ENCODE measurements at places on chromosomes 1 and 21.

GRCh38 chr1:67060811-67061218 is 6.9 kb upstream of the SLC35D1 start:
- no peak for DNase-seq

GRCh38 chr1:208166340-208167138 is 77.6 kb downstream of the PLXNA2 start:
- no peak for DNase-seq

- DNase-seq, result no peak
Observed at GRCh38 chr1:7558041-7558461, 213.0 kb upstream of the VAMP3 start.

- no peak for DNase-seq
Observed at GRCh38 chr1:244012202-244012601, 38.9 kb upstream of the ZBTB18 start.

DNA sequence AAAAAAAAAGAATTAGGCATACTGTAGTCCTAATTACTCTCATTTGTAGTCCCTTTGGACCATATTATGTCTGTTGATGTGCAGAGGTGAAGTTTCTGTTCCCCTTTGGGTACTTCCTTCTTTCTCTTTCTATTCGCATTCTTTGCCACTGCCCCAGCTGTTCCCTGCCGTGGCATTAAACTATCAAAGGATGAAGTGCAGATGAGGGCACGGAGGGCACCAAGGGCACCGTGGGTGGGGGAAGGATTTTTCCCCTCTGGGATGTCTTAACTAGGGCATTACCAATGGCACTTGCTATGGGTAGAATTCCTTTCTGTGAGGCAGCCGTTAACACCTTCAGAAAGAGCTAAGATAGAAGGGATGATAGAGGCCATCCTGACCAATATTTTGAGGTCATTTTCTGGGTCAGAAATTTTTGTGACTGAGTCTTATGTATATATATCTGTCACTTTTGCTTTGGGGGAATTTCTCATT is 4.9 kb upstream of the MAPKAPK2 start:
- DNase-seq, result peak; percentile 63

GRCh38 chr1:199948587-199949280 is 78.8 kb upstream of the NR5A2 start:
- peak; percentile 3 for DNase-seq

DNA sequence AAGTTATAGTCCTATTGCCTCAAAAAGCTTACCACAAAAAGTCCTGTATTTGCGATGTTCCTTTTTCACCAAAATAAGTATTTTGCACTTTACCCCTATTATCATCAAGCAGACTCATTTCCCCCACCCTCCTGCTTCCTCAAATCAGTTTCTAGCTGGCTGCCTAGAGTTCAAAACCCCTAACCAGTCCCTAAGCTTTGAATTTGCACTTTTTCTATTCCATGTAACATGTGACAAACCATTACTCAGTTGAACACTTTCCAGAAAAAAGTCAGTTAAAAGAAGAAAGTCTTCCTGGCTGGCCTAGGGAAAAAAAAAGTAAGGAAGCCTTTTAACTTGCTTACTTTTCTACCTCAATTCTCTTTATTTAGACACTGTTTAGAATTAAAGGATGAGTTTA is 8.2 kb downstream of the CEP170 start:
- no peak for DNase-seq

- no peak for DNase-seq
Observed at GRCh38 chr1:99560207-99561040, 85.5 kb upstream of the PALMD start.

- no peak for DNase-seq
Observed at GRCh38 chr21:30340714-30341573, 3.5 kb upstream of the KRTAP27-1 start.

GRCh38 chr1:210696709-210697108 is 368.0 kb downstream of the HHAT start:
- no peak for DNase-seq

- no peak for DNase-seq
Observed at GRCh38 chr1:174391716-174392115, 56.0 kb upstream of the GPR52 start.

- DNase-seq, result no peak
Observed at GRCh38 chr1:211564084-211564483, 14.9 kb downstream of the SLC30A1 start.

GRCh38 chr1:186763107-186763506 is 65.6 kb upstream of the PLA2G4A start:
- no peak for DNase-seq

DNA sequence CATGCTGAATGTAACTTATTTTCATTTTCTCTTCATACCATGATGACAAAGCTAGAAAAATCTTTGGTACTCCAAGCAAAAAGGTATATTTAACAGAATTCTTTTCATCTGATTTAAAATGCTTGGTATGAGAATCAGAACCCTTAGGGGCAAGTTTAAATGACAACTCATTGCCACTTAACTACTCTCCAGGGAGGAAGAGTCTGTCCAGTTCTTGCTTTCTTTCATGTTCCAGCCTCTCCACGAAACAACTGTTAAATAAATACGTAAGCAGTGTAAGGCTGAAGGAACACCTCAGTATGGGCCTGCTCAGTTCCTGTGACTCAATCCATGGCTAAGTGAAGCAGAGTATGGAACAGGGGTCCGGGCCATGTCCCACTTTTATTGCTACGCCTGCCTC is 1.6 kb downstream of the LCE2A start:
- DNase-seq, result no peak

- no peak for DNase-seq
Observed at GRCh38 chr1:175287377-175287776, 94.8 kb upstream of the KIAA0040 start.

DNA sequence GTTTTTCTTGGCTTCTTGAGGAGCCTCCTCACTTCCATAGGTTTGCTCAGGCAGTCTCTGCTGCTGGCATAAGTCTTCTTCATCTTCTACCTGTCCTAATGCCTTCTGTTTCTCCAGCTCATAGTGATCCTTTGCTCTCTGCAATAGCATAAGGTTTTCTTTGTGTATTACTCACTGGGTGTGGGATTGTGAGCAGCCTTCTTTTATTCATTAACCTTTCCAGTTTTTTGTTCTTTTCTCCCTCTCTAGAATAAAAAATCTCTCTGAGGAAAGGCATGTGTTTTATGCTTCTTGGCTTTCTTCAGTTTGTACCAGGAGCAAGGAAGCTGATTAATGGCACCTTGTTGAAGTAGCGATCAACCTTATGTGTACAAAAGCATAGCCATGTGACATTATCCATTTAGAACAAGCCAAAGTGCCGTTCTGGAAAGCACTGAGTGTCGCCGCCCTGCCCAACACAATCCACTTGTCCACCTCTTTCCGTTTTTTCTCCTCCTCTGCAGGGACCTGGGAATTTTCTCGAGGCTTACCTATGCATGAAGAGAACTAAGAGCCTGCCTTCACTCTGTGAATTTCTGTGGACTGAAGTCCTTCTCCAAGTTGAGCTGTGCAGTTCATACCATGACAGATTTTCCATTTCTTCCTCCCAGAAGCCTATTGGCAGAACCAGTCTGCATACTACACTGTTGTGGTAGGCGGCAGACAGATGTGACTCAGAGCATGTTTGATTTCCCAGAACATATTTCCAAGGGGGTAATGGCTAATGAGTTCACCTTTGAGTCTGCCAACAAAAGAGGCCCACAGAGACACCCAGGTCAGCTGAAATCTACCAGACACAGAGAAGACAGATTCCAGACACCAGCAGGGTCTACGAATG is 39.0 kb downstream of the DPT start:
- DNase-seq, result no peak

GRCh38 chr1:39406533-39407450 is 84.6 kb upstream of the BMP8A start:
- DNase-seq, result no peak

GRCh38 chr1:209527372-209527771 is 56.1 kb upstream of the CAMK1G start:
- no peak for DNase-seq

- DNase-seq, result no peak
Observed at GRCh38 chr1:115423776-115424175, 85.7 kb upstream of the NGF start.

GRCh38 chr1:31704271-31705079 is 658 bp upstream of the COL16A1 start:
- DNase-seq, result no peak

GRCh38 chr1:155540000-155540874 is 22.4 kb downstream of the ASH1L start:
- DNase-seq, result no peak

DNA sequence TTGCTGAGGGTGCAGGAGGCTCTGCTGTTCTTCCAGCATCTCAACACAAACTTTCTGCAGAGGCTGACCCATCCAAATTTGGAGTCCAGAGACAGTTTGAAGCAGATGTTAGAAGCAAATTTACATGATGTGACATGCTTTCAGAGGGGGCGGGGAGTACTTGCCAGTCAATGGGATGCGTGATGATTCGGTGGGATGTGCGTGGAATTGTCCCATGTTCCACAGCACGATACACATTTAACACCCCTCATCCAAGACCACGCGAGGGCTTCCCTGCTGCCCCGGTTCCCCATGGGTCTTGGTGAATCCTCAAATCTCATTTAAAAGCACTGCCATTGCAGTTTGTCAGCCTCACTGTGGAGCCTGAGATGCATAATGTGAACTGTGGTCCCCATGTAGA is 78.6 kb upstream of the TLR5 start:
- DNase-seq, result no peak

DNA sequence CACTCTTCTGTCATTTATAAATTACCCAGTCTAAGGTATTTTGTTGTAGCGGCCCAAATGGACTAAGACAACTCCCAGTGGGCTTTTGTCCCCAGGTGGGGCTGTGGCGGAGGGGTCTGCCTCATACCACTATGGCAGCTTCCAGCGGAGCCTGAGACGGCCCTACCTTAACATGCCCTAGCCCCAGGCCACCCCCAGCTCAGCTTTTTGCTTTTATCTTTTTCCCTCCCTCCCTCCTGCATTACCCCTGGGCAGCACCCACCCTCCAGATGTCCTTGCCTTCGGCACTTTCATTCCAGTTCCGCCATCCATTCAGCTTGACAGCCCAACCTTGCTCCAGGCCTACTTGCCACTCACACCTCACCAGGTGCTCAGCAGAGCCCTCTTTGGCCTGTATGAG is 307.3 kb downstream of the PTPRU start:
- DNase-seq, result no peak

GRCh38 chr1:206439205-206439604 is 31.1 kb upstream of the IKBKE start:
- no peak for DNase-seq

GRCh38 chr1:46820076-46820475 is 21.2 kb downstream of the CYP4B1 start:
- DNase-seq, result no peak

GRCh38 chr1:78687914-78688313 is 38.3 kb downstream of the IFI44 start:
- DNase-seq, result no peak

DNA sequence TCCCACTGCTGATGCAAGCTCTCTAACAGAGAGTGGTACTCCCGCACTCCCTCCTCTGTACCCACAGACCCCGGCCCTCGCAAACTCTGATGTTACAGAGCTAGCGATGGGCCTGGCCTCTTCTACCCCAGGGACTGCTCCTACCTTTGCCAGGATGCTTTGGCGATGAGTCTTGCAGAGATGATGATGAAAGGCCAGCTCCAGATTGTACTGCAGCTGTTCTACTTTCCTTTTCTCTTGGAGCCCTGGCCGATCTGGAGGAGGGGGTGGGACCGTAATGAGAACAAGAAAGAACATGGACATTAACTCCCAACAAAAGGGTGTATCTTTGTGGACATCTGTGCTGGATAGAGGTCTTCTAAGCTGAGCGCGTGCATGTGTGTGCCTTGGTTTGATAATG is 6.0 kb upstream of the LINGO4 start:
- no peak for DNase-seq

- DNase-seq, result no peak
Observed at GRCh38 chr1:33275706-33276572, 19.6 kb downstream of the ZNF362 start.

GRCh38 chr1:8424539-8425116 is 106.7 kb downstream of the SLC45A1 start:
- DNase-seq, result peak; percentile 86

GRCh38 chr1:77349275-77349674 is 67.5 kb downstream of the AK5 start:
- DNase-seq, result no peak

- no peak for DNase-seq
Observed at GRCh38 chr1:152679459-152679858, 4.4 kb downstream of the LCE2C start.

DNA sequence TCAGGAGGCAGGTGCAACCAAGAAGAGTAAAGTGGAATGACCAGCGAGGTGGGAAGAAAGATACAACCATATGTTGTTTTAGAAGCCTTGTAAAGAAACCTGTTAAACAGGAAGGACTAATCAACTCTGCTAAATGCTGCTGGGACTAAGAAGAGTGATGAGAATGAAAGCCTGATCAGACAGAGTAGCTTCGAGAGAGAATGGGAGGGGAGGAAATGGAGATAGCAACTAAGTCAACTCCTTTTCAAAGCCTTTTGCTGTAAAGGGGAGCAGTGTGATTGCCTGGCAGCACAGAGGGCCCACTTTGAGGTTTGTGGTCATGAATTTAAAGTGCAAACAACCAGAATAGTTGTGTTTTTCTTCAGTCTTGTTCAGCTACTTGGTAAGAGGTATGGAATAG is 31.4 kb downstream of the SLC30A7 start:
- no peak for DNase-seq

DNA sequence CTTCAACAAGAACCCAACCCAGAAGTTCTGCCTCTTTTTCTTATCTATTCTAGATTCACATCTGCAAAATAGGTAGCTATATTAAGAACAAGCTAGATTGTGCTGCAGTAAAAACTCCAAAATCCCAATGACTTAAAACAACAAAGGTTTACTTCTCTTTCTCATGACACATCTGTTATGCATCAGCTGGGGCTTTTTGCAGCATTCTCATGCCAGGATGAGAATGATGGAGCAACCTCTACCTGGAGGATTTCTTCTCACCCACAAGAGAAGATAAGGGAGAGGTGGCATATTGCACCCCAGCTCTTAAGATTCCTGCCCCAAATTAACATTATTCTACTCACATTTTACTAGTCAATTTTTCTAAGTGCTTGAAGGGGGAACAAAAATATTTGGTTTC is 152.3 kb upstream of the SPAG17 start:
- no peak for DNase-seq

DNA sequence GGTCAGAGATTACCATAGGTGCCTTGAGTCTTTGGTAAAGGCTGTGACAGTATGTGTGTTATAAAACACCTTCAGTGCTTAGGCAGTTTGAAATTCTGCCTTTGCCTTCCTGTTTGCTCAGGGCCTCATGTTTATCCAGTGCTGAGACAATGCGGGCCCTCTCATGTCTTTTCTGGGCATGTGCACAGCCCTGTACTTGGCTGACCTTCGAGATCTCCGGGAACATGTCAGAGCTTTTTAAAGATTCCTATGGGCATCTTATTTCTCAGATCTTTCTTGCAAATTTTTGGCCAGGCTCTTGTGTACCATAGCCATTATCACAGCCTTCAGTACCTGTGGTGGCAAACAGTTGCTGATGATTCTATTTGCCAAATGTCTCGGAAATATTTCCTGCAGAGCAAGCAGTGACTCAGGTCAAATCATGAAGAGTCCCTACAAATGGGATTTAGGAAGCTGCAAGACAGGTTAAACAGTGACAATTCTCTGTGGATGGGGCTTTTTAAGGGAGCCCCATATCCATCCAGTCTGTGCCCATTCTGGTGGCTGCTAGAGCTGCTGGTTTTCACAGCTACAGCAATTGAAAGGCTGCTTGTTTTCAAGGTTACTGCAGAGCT is 42.1 kb downstream of the HOOK1 start:
- DNase-seq, result no peak

- no peak for DNase-seq
Observed at GRCh38 chr1:1554926-1555915, 14.8 kb upstream of the TMEM240 start.
